GOT3 (cell line): ENCODE measurements at places on chromosomes 5 and 9.

- no peak for DNase-seq
These were observed 203.8 kb downstream of the SNCAIP start for GRCh38 chr5:122515709-122516431.

GRCh38 chr9:89877051-89878002 is 272.5 kb downstream of the GADD45G start:
- DNase-seq: no peak

- no peak for DNase-seq
These were observed 527.8 kb downstream of the MTRR start for GRCh38 chr5:8396756-8397155.

- no peak for DNase-seq
These were observed 487 bp downstream of the SPATA24 start for GRCh38 chr5:139403418-139403786.
